ENCODE measurements at places on chromosomes 4 and X.

DNA sequence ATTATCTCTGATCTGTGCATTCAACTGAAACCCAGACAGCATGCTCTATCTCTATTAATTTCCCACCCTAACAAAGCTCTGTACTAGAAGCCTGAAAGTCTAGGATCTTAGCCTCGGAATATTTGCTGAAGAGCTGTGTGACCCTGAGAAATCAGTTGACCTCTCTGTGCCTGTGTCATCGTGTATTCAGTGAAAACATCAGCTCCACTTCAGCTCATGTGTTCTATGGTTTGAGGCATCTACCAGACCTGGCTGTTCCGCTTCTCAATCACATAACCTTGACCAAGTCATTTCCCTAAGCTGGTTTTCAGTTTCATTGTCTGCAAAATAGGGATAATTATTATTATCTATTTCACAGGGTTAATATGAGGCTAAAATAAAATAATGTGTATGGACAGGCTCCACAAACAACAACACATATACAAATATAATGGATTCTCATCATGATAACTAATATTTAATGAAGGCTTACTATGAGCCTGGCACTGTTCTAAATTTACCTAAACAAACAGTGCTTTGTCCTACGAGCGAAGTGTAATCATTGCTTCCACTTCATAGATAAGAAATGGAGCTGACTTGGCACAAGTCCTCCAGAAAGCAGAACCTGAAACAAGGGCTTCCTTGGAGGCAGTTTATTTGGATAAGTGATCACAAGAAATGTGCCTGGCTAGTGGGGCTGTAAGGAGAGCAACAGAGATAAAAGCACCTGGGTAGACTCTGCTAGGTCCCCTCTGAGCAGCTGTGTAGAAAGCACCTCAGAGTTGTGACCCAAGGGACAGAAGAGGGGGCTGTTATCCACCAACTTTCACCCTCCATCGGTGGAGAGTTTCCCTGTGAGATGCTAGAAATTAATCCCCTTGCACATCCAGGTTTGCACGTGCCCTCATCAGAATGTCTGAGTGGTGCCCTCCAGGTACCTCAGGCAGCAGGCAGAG, 356.9 kb downstream of the RAB28 start:
- no peak for DNase-seq
- H3K27me3 ChIP-seq, result no peaks in the 10 kb centered on the region

DNA sequence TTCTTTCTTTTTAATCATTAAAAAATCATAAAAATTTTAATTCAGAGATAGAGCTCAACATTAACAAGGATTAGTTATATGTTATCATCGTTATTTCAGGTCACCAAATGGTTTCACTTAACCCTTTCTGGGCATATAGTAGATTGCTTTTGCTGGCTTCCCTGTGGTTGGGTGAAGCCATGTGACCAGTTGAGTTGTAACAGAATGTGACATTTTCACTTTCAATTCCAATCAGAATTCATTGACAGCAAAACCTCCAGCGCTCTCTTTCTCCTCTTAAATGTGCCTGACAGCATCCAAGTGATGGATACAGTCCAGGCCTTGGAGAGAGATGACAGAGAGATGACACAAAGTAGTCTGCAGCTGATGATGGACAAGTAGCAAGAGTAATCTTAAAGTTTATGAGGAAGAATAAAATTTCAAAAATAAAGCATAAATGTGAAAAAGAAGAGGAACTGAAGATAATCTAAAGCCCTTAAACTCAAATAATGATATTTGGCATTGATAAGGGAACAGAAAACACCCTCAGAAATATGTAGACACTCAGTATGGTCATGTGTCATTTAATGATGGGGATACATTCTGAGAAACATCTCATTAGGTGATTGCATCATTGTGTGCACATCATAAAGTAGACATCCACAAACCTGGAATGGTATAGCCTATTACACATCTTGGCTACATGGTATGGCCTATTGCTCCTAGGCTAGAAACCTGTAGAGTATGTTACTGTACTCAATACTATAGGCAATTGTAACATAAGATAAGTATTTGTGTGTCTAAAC, 92.3 kb upstream of the QRFPR start:
- H3K36me3 ChIP-seq, result no peaks in the 10 kb centered on the region
- no peak overlapping the region for H3K27ac ChIP-seq
- peaks cover 3% of the 10 kb centered on the region for H3K4me1 ChIP-seq
- no peaks in the 10 kb centered on the region for H3K27me3 ChIP-seq
- H3K4me3 ChIP-seq, result no peak overlapping the region

DNA sequence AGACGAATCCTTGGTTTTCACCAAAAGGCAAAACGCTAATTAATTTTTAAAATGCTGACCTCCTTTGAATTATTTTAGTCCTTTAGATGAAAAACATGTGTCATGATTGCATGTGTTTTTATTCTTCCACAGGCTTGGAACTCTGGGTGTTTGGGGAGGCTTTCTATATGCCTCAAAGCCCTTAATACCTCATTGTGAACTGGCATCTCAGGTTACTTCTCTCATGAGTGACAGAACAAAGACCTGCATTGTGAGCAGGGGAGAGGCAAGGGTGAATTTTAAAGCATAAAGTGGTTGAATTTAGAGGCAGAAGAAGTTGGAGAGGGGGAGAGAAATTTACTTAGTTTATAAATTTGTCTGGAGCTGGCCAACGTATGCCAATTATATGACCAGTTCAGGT, 119.5 kb downstream of the ARSF start:
- H3K27me3 ChIP-seq, result peaks cover 5% of the 10 kb centered on the region
- no peak for DNase-seq
- no peaks in the 10 kb centered on the region for H3K4me1 ChIP-seq
- H3K36me3 ChIP-seq, result no peaks in the 10 kb centered on the region

- no peak overlapping the region for H3K27ac ChIP-seq
- no peaks in the 10 kb centered on the region for H3K36me3 ChIP-seq
- H3K4me1 ChIP-seq, result peaks cover 3% of the 10 kb centered on the region
- DNase-seq, result no peak
- peaks cover 36% of the 10 kb centered on the region for H3K27me3 ChIP-seq
Observed at GRCh38 chr4:89879215-89879614, 15.4 kb upstream of the MMRN1 start.

DNA sequence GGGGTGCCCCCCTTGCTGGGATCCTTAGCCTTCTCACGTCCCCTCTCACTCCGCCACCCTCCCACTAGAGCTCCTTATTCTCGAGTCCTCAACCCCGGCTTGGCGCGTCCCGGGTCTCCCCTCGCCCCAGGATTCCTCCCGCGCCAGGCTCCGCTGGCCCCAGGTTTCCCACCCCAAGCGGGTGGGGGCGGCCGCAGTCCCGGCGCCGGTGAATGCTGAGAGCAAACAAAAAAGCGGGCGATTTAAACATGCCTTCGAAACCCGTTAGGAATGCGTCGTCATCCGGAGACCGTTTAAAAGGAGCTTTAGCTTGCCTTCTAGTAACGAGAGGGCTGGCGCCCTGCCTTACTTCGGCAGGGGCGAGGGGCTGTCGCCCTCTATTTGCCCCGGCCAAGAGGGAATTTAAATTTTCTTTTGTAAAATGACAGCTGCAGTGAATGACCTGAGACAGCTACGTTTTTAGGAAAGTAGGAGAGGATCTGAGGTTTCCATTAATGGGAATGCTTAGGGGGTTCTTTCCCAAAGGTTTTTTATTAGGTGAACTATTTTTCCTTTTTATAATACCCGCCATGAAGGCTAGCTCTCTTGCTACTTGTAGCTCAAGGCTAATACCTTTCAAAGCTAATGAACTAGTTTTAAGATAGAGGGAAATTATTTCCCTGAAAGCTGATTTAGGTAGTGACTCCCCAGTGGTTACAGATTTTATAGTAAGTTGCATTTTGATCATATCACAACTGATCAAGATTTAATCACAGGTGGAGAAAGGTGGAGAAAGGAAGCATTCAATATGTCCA, 3.1 kb downstream of the JADE1 start:
- H3K27ac ChIP-seq, result peak overlapping the region; percentile 29
- H3K4me3 ChIP-seq, result peak overlapping the region; percentile 99
- DNase-seq, result no peak
- H3K27me3 ChIP-seq, result no peaks in the 10 kb centered on the region
- peaks cover 2% of the 10 kb centered on the region for H3K36me3 ChIP-seq

DNA sequence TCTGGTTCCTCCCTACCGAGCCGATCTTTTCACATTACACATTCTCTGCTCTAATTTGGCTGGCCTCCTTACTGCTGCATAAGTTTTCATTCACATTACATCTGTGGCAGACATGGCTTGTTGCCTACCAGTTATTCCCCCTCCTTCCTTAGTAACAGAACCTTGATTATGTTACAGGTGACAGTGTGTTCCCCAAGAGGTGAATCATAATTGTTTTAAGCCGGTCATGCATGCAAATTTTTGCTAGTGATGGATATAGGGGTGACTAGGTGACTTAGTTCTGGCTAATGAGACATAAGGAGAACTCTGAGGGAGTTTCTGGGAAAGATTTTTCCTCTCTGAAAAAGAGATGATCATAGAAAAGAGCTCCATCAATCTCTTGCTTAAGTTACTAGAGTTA, 8.4 kb upstream of the LAMP2 start:
- no peaks in the 10 kb centered on the region for H3K36me3 ChIP-seq
- no peaks in the 10 kb centered on the region for H3K27me3 ChIP-seq
- no peak overlapping the region for H3K4me3 ChIP-seq
- H3K4me1 ChIP-seq, result peaks cover 3% of the 10 kb centered on the region
